Umbilical cord (tissue), 2 donors: ENCODE measurements at places on chromosomes 1 and 21.

DNA sequence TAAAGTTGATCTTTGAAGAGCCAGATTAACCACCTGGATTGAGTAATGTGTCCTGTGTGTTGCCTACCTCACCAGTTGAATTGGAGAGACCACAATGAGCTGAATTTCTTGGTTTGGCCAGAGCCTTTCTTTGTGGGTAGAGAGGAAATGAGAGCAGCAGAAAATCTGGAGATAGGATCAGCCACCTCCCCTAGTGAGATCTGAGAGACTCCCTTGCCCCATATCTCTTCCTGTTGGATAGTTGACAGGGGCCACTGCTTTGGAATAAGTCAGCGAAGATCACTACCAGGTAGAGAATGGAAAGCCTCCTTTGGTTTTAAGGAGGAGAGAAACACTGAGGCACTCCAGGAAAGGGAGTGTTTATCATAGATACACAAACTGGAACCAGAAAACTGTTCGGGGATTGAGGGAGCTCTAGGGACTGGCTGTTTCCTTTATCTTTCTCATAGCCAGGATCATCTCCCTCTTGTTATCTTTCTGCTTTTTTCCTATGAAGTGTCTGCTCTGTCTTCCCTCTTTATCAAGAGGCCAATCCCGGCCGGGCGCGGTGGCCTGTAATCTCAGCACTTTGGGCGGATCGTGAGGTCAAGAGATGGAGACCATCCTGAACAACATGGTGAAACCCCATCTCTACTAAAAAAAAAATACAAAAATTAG lies 21.3 kb upstream of the ZNF326 start:
- no peak for DNase-seq

- DNase-seq = no peak
These were observed 109.8 kb downstream of the KCNK2 start for GRCh38 chr1:215192306-215192705.

- no peak for DNase-seq
These were observed 182.2 kb downstream of the GIPC2 start for GRCh38 chr1:78227705-78228635.

- DNase-seq = peak; percentile 40
These were observed 21.6 kb downstream of the PSEN2 start for GRCh38 chr1:226891846-226892523.

GRCh38 chr1:951364-951763 lies 7.7 kb downstream of the NOC2L start:
- DNase-seq = no peak

- no peak for DNase-seq
These were observed 19.4 kb downstream of the CTXND2 start for GRCh38 chr1:150906329-150906728.

DNA sequence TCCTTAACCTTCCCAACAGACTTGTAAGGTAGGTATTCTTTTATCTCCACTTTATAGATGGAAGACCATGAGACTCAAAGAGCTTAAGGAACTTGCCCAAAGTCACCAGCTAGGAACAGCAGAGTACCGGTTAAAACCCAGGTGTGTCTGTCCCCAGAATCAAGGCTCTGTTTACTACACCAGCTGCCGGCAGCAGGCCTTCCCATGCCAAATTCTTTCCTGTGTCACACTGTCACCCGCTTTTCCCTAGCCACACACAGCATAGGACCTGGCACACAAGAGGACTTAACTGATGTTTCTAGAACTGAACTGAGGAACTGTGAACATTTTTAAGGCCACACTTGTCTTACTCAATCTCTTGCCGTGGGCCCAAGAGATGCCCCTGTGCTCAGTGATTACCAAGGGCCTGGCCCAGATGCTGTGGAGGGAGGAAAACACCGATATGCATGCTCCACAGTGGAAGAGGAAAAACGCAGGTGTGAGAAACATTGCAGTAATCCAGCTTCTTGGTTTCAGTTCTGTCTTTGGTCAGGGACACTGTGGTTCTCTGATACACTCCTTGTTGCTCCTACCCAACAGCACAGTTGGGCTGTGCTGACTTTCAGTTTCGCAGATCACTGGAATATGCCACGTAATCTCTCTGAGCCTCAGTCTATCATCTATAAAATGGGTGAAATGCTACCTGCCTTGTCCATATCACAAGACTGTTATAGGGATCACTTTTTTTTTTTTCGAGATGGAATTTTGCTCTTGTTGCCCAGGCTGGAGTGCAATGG lies 13.9 kb upstream of the LY9 start:
- DNase-seq = no peak

DNA sequence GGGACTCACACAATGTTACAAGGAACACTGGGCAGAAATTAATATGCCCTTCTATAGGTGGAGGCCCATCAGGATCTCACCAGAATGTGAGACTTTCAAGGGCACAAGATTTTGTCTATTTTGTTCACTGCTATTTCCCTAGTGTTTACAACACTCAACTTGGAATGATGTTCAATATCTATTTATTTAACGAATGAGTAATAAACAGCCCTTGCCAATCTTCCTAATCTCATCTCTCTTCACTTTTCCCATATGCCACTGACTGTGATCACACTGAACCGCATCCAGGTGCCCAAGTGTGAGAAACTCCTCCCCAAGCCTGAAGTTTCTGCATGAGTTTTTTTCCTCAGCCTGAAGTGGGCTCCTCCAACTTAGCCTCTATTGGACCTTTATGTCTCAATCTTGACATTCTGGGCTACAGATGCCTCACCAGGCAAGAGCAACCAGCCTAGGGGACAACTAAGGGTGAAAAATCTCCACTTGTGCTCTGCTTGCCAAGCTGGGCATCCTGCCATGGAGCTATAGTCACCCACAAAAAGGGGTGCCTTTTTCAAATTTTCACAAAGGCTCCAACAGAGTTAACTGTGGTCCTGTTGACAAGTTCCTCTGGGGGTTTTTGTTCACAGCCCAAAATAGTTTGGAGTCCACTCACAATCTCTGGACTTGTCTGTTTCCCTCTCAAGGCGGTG lies 105.6 kb downstream of the PLPP3 start:
- DNase-seq = no peak

DNA sequence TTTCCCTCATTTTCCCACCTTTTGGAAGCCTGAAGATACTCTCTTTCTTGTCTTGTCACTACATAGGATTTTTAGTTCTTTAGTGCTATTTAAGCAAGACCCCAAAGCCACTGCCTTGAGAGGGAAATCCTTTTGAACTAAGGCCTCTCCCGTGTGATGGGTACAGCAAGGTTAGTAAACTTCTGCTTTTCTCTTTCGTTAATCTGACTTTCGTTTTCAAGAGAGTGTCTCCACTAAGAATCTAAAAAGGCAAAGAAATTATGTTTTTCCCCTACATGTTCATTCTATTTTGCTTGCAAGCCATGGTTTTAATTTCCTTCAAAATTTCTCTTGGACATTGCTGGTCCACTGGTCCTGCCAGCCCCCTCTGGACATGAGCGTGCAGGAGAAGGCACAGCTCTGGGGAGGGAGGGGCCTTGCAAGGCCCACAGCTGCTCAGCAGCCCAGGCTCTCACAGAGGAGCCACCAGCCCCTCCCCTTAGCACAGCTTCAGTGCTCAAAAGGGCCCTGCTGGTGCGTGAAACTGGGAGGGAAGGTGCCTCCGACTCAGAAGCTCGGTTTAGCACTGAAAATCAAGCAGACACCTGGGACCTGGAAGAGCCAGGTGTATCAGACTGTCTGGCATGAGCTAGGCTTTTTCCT lies 210.9 kb upstream of the GALNT2 start:
- DNase-seq = no peak

DNA sequence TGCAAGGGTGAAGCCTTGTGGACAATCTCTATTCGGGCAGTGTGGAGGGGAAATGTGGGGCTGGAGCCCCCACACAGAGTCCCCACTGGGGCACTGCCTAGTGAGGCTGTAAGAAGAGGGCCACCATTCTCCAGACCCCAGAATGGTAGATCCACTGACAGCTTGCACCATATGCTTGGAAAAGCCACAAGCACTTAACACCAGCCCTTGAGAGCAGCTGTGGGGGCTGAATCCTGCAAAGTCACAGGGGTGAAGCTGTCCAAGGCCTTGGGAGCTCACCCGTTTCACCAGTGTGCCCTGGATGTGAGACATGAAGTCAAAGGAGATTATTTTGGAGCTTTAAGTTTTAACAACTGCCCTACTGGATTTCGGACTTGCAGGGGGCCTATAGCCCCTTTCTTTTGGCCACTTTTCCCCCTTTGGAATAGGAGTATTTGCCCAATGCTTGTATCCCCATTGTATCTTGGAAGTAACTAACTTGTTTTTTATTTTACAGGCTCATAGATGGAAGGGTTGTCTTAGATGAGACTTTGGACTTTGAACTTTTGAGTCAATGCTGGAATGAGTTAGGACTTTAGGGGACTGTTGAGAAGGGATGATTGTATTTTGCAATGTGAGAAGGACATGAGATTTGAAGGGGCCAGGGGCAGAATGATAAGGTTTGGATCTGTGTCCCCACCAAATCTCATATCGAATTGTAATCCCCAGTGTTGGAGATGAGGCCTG lies 16.3 kb upstream of the COL6A1 start:
- DNase-seq = no peak

DNA sequence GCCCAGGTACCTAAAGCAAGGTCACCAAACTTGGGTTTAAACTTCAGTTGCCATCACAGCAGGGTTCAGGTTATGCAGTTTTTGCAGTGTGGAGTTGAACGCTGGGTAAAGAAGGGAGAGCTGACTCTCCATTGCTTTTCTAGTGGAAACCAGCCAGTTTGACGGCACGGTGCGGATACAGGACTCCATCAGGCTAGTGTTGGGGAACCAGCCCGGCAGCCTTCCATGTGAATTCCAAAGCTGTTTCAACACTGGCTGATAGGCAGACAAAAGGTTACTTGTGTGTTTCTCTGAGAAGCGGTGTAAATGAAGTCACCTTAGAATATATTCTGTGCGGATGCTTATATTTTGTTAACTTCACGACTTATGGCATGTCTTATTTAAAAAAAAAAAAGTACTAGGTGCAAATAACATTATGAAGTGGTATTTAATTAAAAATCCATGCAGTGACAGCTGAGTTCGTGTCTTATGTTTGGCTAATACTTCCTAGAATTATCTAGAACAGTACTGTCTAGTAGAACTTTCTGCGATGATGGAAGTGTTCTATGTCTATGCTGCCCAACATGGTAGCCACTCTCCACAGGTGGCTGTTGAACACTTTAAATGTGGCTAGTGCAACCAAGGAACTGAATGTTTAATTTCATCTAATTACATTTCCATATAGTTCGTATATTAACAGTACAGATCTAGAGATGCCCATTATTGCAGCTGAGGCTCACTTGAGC lies 29.9 kb upstream of the RCAN3 start:
- peak; percentile 22 for DNase-seq

GRCh38 chr1:8122160-8122476 lies 96.0 kb upstream of the ERRFI1 start:
- DNase-seq = no peak

GRCh38 chr1:40736085-40736531 lies 44.6 kb downstream of the NFYC start:
- peak; percentile 27 for DNase-seq

GRCh38 chr1:10728595-10729410 lies 67.6 kb downstream of the CASZ1 start:
- DNase-seq = no peak

GRCh38 chr1:147168626-147169058 lies 3.6 kb downstream of the PRKAB2 start:
- peak; percentile 35 for DNase-seq

- DNase-seq = no peak
These were observed 35.7 kb upstream of the ERRFI1 start for GRCh38 chr1:8061673-8062386.

DNA sequence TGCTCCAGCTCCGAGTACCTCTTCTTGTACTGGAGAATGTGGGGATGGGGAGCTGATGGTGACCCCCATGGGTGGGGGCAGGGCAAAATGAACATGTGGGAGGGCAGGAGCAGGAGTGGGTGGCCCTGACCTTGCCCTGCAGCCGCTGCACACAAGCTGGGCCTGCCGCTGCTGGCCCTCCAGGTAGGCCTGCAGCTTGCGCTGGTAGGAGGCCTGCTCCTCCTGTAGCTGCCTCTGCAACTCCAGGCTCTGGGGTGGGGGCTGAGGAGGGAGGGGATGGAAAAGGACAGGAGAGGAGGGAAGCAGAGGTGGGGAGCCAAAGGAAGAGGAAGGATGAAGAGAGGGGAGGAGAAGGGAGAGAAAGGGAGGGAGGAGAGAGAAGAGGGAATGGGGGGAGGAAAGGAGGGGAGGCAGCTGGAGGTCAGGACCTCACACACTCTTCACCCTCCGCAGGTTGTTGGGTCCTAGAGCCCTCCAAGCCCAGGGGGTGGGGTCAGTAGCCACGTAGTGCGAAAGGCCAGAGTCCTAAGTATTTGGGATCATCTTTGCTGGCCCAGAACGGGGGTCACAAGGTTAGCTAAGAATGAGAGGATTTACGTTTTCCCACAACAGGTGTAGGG lies 22.9 kb downstream of the RNU1-1 start:
- no peak for DNase-seq

DNA sequence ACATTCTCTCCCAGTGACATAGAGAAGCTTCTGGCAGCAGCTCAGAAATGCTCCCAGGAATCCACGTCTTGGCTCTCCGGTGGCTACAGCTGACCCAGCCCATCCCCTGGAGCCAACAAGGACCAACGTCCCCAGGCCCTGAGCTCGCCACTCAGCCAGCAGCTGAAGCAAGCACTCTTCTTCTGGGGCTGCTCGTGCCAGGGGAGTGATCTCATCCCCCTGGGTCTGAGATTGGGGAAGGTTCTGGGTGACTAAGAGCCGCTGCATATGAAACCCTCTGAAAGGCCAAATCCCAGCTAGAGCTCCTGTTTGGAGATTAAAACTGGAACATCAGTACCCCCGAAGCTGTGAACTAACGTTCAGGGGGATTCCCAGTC lies 487.9 kb downstream of the NPHP4 start:
- no peak for DNase-seq

DNA sequence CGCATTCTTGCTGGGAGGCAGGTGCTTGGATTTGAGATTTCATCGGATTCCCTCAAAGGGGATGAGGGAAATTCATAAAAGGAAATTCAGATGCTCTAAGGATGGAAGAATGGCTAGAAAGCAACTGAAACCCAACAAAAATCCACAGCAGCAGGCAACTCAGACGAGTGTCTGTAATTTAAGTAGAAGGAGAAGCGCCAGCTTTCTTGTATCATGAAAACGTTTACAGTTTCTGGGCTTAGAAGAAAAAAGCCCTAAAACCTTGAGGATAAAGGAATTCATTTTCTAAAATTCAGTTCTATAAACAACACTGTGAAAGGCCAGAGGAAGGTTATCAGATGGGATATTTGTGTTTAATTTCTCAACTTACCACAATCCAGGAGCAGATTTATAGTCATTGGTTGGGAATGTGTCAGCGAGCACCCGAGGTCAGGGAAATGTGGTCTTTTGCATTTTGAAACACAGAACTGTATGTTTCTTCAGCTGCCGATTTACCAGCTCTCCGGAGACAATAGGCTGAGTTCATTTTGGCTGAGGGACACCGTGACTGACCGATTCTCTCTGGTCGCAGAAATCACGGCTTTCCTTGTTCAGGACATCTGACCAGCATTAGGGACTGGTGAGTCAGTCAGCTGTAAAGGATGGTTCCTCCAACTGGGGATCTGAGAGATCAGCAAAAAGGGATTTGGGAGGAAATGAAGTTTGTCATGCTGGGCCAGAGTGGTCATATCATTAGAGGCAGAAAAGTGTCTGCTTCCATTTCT lies 111.6 kb upstream of the ERRFI1 start:
- peak; percentile 82 for DNase-seq

DNA sequence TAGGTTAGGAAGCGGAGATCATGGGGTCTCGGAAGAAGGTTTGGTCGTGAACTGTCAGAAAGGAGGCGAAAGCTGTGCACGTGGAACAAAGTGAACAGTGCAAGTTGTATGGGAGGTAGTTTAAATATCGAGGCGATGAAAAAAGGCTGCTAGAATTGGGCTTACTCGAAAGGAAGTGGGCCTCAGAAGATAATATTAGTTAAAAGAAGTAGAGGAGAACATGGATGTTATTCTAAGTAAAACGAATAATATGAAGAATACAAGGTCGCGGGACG lies 571 bp downstream of the WDR3 start:
- DNase-seq = no peak

- no peak for DNase-seq
These were observed 815.5 kb downstream of the BRINP3 start for GRCh38 chr1:189662190-189662589.
